ENCODE measurements at places on chromosomes 5 and 9.

- DNase-seq = no peak
Measured at GRCh38 chr5:171660434-171660833, 125.2 kb upstream of the SMIM23 start.

DNA sequence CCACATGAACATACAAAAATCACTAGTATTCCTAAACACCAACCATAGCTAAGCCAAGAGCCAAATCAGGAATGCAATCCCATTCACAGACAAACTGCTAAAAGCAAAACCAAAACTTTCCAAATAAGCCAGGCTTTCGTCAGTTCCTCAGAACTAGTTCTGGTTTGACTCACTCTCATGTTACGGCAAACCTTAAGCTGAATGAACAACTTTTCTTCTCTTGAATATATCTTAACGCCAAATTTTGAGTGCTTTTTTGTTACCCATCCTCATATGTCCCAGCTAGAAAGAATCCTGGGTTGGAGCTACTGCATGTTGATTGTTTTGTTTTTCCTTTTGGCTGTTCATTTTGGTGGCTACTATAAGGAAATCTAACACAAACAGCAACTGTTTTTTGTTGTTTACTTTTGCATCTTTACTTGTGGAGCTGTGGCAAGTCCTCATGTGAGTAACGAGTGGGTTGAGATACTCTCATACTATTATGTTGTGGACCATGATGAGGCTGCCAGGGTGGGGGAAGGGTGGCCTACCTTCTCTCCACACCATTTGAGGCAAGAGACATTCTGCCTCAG, at the start of gene PDCD1LG2:
PDCD1LG2 (plus strand) TSS at position 172 of the 572 bp plus-strand sequence. CDS start 12,016 bp downstream, outside the sequence.
- peak; percentile 89 for DNase-seq

GRCh38 chr9:18910435-18910834, 122.6 kb downstream of the SAXO1 start:
- no peak for DNase-seq

DNA sequence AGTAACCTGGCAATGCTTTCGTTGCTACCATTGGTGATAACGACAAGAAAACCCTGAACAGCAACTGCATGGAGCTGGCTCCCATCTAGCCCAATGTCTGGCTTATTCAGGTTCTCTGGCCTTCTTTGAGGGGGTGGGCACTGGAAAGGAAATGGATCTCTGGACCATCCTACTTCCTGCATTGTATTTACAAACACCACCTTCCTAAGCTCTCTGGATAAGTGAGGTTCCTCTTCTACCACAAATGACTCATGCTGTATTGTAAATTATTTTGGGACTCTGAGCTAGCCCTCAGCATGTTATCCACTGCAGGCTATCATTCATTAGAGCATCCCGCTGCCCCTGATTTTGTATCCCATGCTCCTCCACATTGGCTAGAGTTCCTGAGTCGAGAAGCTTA, 136.9 kb upstream of the KLF9 start:
- peak; percentile 26 for DNase-seq

GRCh38 chr5:111643499-111643898, 113.5 kb downstream of the NREP start:
- no peak for DNase-seq

- peak; percentile 47 for DNase-seq
Measured at GRCh38 chr9:118975736-118976135, 393.5 kb downstream of the BRINP1 start.

DNA sequence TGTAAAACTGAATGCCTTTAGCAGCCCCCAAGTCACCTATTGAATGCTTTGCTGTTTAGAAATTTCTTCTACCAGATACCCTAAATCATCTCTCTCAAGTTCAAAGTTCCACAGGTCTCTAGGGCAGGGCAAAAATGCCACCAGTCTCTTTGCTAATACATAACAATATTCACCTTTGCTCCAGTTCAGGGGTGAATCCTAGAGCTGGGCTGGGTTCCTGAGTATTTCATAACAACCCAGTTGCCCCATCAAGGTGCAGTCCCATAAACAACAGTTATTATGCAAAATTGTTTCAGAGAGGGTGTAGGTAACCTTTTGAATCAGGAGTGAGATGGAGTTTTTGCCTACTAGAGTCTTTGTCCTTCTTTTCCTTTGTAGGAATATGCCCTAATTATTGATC, 19.0 kb upstream of the C1QTNF3 start:
- DNase-seq = no peak

DNA sequence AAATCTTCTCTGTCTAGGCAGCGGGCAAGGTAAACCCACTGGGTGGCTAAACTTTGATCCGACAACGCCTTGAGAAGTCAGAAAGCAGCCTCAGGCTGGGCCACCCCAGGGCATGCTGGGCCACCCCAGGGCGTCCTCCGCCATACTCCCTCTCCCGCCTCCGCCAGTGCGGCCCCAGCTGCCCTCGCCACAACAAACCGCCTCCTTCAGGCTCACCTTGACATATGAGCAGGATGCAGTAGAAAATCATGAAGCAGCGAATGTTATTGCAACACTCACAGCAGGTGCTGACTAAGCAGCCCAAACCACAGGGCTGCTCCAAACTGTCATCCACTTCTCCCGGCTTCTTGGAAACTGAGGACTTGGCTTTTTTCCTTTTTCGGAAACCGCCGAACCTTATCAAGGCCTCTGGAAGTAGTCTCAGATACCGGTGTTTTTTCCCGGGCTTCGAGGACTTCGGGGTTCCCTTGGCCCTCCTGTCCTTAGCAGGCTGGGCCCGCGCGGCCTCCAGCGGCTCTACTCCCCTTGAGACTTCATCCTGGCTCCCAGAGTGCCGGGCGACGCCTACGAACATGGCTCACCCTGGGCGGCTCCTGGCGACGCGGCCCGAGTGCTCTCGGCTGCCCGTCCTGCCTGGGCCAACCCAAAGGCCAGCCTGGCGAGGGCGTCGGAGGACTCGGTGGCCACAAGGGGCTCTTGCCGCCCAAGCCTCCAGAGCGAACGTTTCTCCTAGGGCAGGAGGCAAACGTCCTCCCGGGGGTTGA, at the start of gene SLCO6A1:
SLCO6A1 (minus strand) TSS at position 731 of the 764 bp plus-strand sequence; CDS start at position 574, 157 bp downstream.
- DNase-seq = no peak

DNA sequence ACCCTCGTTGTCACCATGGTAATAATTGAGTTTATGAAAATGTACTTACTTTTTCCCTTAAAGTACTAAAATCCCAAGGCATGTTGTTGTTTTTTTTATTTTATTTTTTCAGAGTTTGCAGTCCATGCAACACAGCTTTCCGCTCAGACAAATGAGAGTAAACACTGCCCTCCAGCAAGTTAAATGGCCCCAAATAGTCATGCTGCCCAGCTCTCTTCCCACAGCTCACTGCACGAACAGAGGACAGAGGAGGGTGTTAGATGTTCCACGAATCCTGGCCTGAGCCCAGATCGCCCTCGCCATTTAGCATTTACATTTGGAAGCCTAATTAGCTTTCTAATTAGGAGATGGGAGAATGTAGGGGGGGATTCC, 1.9 kb downstream of the NIM1K start:
- DNase-seq = peak; percentile 81

DNA sequence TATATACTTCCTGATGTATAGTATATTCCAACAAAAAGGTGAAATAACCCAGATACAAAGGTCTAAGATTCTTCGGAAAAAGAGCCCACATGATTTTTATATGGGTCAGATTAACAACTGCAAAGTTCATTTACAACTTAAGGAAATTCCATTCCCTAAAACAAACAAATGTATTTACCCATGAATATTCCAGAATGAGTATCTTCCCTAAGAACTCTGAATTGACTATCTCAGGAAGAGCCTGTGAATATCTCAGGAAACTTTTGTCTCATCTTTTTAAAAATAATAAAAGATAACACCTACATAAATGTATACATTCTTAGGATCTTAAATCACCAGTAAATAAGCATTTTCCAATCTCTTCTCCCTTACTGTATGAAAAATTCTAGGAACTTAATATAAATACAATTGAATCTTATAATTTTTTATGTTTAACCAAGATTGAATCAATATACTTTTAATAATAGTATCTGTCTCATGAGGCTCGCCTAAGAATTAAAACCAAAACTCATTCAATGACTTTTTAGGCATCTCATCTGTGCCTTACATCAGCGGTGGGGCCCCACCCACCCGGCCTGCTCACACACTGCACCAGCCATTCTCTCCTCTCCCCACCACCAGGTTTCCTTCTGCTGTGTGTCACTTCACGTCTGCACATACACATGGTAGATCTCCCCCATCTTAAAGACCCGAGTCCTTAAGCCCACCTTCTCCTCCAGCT, 78.1 kb downstream of the RAPGEF1 start:
- no peak for DNase-seq

DNA sequence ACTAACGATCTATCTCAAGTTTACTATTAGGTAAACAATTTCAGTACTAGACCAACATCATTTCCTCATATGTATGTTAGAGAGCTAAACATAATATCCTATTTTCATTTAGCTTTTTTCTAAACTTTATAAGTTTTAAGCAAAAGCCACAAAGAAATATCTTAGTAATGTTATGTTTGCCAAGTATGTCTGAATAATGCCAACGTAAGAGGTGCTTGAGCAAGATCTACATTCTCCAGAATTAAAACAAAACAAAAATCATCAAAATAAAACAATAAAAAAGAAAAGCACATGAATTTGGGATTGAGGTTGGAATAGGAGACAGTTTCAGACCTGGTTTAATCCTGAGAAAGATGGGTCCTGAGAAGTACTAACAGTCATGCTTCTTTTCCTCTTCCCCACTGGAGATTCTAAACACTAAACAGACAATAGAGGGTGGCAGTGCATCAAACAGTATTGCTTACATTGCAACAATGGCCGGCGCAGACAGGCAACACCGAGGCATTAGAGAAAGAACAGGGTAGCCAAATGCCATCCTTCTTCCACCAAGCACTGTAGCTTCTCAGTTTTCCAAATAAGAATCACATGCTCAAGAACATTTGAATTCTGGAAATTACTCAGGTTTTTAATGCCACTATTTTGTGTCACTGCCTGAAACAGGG, 33.6 kb downstream of the CSNK1A1 start:
- peak; percentile 68 for DNase-seq

DNA sequence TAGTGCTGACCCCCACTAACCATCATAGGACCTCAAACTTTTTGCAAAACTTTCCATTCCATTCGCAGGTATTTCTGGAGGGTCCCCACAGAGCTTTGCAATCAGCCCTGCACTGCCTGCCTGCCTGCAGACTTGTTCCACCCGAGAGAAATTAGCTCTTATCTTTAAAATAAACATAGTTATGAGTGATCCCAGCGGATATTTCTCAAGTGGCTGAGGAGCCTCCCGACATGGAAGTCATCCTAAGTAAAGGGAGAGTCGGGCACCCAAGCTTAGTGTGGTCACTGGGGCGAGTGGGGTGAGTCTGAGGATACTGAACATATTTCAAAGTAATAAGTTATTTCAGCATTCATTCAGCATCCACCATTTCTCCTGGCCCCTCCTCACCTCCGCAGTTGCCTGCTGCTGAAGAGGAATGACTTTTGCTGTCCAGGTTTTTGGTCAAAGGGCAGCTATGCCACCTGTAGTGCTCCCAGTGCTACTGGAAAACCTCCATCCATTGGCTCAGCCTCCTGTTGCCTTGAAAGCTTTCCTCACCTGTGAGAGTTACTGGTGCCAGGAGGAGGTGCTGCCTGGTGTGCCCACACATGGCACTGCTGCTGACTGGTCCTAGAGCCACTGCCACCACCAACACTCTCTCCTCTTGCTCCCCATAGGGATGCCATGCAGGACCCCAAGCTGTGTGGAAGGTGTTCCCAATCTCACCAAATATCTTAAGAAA, 89.7 kb upstream of the PCSK1 start:
- no peak for DNase-seq

GRCh38 chr9:83471241-83471640, 67.0 kb downstream of the FRMD3 start:
- no peak for DNase-seq

GRCh38 chr5:121976979-121977378, 15.2 kb downstream of the SRFBP1 start:
- DNase-seq = peak; percentile 46

DNA sequence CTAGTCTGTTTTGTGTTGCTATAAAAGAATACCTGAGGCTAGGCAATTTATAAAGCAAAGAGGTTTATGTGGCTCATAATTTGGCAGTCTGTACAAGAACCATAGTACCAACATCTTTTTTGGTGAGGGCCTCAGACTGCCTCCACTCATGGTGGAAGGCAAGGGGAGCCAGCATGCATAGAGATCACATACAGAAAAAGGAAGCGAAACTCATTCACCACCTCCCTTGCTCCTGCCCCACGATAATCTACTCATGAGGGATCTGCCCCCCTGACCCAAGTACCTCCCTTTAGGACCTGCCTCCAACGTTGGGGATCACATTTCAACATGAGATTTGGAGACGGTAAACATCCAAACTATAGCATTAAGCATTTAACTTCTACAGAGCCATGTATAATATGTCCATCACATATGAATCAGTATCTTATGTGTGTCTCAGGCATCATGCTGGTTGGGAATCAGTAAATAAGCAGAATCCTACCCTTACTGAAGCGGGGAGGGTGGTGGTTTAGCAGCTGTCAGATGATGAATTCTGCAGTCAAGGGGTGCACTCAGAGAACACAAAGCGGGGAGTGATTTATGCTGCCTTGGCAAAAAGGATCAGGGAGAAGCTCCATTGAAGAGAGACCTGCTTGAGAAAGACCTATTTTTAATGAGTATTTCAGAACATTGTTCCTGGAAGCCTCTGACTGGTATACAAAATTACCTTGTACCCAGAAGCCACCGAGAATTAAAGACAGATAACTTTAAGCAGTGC, 34.8 kb downstream of the HMGXB3 start:
- DNase-seq = no peak

- DNase-seq = no peak
Measured at GRCh38 chr5:94461131-94461530, 157.3 kb downstream of the KIAA0825 start.

- no peak for DNase-seq
Measured at GRCh38 chr9:136119883-136120393, 1.3 kb upstream of the TMEM250 start.

DNA sequence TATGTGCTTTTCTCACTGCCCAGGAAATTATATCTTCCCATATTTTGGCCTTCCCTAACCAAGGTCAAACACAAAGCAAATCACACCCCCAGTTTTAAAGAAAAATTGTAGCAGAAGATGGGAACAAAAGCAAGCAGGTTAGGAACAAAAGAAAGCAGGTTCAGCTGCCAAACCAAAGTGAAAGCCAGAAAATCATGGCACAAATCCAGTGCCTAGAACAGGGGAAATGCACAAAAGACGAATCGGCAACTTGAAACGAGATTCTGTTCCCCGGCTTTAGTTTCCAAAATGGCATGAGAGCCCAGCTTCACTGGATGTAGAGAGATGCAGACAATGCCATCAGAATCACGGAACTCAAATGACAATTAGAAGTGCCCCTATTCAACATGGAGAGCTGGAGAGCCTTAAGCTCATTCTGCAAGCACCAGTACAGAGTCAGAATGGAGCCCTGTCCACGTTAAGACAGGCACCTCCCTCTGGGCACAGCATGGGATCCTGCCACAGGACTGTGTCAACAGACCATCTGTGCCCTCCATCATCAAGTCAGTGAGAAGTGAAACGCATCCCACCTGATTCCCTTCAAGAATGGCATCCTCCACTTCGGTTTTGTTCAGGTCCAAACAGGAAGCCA, 13.8 kb downstream of the DNAH5 start:
- no peak for DNase-seq

- DNase-seq = peak; percentile 80
Measured at GRCh38 chr5:120464627-120465435, 731 bp downstream of the PRR16 start.
